ENCODE measurements at places on chromosomes 1 and 21.
A peak's percentile ranks its signal among the peaks of the same experiment; 100 is the strongest.

- DNase-seq: no peak
Measured at GRCh38 chr1:205312866-205313562, 8.5 kb downstream of the NUAK2 start.

- no peak for DNase-seq
Measured at GRCh38 chr21:34835526-34835925, 166.7 kb downstream of the CLIC6 start.

GRCh38 chr1:57279909-57280666 is 143.8 kb downstream of the DAB1 start:
- DNase-seq: no peak

- no peak for DNase-seq
Measured at GRCh38 chr1:212612041-212612961, 3.7 kb downstream of the ATF3 start.

GRCh38 chr1:229661022-229661877 is 35.2 kb downstream of the URB2 start:
- DNase-seq: peak; percentile 28

DNA sequence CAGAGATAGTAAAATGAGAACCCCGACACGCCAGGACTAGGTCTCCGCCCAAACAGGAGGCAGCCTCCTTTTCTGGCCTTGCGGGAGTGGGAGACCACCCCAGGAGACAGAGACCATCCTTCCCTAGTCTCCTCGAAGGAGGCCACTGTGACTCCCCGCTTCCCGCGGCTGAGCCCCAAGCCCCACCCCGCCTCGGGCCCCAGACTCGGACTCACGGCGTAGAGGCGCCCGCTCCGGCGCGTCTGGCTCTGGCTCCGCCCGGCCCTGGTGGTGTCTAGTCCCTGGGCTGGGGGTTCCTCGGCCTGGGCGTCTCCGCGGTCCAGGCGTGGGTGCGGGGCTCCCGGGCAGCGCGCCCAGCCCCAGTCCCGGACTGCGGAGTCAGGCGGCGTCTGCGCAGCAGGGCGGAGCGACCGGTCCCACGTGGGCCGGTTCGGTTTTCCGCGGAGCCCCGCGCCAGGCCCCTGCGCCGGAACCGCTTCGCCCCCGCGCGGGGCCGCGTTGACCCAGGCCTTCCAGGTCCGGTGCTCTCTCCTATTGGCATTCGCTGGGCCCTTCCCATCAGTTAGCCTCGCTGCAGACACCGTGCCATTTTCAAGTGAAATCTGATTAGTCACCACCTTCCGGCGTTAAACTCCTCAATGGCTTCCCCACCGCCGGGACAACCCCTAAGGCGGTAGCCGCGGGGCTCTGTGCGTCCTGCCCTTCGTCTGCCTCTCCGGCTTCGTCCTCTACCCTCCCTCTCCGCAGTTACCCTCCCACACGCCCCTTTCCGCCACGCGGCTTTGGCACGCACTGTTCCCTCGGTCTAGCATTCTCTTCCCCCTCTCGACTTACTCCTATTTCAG is at the start of gene C1orf216:
Gene C1orf216, minus strand, starts transcription at position 393 of the 845 bp plus-strand sequence. CDS start 2,563 bp downstream, outside the sequence.
- DNase-seq: no peak

- no peak for DNase-seq
Measured at GRCh38 chr1:202551683-202552082, 158.6 kb downstream of the SYT2 start.

GRCh38 chr1:248798791-248799190 is 26.9 kb downstream of the SH3BP5L start:
- no peak for DNase-seq

GRCh38 chr21:41766883-41767605 is at the start of gene RIPK4:
Gene RIPK4 (minus strand): TSS chr21:41767052. CDS start chr21:41767041, 11 bp downstream.
- DNase-seq: peak; percentile 69

Data from NCI-H1930 (cell line).